Keratinocyte (primary cell): ENCODE measurements at places on chromosomes 11 and 22.

- DNase-seq = no peak
Observed at GRCh38 chr22:34917239-34917638, 148.7 kb upstream of the ISX start.

DNA sequence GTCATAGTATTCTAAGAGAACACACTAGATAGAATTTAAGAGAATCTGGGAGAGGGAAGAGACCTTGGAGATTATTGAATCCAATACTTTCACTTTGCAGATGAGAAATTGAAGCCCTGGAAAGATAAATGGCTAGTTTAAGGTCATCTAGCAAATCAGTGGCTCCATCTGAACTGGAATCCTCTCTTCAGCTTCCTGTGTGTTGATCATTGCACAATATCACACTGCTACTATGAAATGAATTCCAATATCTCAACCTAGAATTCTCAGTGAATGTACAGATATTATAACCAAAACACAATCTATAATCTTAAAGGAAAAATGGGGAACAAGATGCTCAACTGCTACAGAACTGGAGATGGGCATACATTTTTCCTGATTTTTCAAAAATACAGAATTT is 44.1 kb downstream of the DCUN1D5 start:
- no peak for DNase-seq

DNA sequence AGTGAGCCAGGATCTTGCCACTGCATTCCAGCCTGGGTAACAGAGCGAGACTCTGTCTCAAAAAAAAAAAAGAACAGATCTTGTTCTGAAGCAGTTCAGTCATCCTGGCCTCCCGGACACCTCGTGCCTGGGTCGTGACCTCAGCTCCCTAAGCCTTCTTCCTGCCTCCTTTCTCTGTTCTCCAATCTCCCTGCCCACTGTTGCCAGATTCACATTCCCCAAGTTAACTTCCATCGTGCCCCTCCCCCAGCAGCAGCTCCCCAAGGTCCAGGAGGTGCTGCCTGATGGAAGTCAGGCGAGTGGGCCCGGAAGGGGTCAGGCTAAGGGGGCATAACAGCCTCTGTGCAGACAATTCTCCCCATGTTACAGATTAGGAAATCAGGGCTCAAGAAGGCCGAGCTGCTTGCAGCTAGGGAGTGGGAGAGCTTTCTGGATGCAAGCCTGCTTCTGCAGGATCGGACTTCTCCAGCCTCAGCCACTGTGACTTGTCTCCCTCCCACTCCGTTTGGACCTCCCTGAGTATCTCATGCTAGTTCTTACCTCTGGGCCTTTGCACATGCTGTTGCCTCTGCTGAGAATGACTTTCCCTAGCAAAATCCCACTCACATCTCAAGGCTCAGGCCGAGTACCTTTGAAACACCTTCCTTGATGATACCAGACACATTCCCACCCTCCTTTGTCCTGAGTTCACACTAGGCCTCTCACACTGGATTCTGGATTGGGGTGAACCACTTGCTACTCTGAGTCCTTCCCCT is 14.3 kb upstream of the TMEM184B start:
- DNase-seq = no peak

GRCh38 chr11:130710497-130711012 is 205.7 kb downstream of the SNX19 start:
- no peak for DNase-seq

- no peak for DNase-seq
Observed at GRCh38 chr11:19444231-19444630, 203.5 kb upstream of the E2F8 start.

GRCh38 chr22:19477321-19478044 is 1.5 kb downstream of the UFD1 start:
- no peak for DNase-seq

- DNase-seq = no peak
Observed at GRCh38 chr22:26474682-26475081, 8.9 kb downstream of the HPS4 start.

GRCh38 chr22:28188178-28188879 is 269.3 kb upstream of the PITPNB start:
- no peak for DNase-seq

- no peak for DNase-seq
Observed at GRCh38 chr11:76678321-76678720, 7.8 kb upstream of the LRRC32 start.
